ENCODE measurements at places on chromosomes 2 and 18.

DNA sequence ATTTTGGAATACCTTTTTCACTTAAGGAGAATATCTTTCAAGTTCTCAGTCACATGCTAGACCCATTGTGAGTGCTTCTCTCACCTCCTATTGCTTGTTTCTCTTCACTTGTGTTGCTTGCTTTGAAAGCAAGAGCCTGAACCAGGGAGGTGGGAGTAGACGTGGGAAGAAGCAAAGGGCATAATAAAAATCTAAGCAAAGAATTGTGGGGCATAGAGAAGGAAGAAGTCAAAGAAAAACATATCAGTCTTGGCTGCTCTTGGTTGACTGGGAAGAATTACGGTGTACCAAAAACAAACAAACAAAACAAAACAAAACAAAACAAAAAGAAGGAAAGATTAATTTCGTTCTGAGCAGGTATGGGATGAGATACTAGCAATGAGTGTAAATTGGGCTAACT lies 48.9 kb upstream of the ACVR1 start:
- no peak for DNase-seq

- DNase-seq = no peak
Observed at GRCh38 chr18:23627321-23627720, 35.4 kb downstream of the ANKRD29 start.

- no peak for DNase-seq
Observed at GRCh38 chr18:3547891-3548615, 98.1 kb downstream of the TGIF1 start.

DNA sequence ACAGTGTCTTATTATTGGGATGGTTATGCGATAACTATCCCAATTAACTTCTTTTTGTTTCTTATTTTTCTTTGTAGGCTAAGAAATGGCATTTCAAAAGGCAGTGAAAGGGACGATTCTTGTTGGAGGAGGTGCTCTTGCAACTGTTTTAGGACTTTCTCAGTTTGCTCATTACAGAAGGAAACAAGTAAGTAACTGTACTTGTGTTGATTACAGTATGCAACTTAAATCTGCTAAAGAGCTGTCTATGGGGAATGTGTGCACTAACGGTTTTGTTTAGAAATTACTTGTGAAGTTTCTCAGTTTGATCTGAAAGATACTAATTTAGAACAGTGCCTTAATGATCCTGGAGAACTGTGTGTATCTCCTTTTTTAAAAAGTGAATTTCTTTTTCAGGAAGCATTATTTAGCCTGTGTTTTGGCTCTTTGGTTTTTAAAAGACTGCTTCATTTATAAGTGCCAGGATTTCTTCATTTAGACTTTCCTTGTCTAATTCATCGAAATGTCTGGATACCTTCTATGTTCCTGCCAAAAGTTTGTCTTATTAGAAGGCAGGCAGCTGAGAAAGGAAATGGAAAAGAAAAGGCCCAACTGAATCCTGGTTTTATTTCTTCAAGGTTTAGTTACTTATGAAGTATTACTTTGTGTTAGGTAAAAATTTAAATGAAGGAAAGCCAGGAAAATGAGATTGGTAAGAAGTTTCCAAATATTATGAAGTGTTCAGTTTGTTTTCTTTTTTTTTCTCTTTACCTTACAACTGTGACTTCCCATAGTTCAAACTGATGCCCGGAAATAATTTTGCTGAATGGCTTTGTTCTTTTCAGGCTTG lies 40.1 kb downstream of the GPD2 start:
- DNase-seq = no peak

DNA sequence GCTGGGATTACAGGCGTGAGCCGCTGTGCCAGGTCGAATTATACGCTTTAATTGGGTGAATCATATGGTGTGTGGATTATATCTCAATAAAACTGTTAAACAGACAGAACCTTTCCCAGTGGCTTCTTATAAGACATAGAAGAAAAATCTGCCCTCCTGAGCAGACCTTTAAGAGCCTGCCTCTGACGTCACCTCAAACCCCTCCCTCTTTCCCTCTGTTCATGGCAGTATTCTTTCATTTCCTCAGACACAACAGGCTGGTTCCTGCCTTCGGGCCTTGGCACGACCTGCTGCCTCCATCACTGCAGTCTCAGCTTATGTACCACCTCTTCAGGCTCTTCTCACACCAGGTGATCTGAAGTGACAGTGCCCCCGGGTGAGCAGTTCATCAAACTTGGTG lies 14.0 kb upstream of the PDIA6 start:
- no peak for DNase-seq
